ENCODE measurements at places on chromosomes 7 and 10. TPM values are rescaled to one million over a fixed set of nuclear protein-coding genes. Genes with fewer than 3 reads are reported as not detected.

DNA sequence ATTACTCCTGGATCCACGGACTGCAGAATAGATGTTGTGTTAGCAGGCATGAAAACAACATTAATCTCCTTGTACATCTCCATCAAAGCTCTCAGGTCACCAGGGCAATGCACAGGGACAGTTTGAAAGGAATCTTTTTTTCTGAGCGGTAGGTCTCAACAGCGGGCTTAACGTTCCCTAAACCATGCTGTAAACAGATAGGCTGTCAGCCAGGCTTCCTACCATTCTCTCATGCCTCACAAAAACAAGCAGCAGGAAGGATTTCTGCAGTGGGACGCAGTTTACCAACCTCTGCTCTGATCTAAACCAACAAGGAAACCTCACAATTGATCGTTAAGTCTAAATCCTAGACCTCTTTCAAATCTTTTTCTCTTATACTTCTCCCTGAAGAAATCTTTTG, 50.8 kb downstream of the CNOT4 start:
- H3K36me3 ChIP-seq: no peaks in the 10 kb centered on the region
- H3K4me3 ChIP-seq: no peak overlapping the region
- H3K4me1 ChIP-seq: peaks cover 16% of the 10 kb centered on the region
- DNase-seq: no peak

DNA sequence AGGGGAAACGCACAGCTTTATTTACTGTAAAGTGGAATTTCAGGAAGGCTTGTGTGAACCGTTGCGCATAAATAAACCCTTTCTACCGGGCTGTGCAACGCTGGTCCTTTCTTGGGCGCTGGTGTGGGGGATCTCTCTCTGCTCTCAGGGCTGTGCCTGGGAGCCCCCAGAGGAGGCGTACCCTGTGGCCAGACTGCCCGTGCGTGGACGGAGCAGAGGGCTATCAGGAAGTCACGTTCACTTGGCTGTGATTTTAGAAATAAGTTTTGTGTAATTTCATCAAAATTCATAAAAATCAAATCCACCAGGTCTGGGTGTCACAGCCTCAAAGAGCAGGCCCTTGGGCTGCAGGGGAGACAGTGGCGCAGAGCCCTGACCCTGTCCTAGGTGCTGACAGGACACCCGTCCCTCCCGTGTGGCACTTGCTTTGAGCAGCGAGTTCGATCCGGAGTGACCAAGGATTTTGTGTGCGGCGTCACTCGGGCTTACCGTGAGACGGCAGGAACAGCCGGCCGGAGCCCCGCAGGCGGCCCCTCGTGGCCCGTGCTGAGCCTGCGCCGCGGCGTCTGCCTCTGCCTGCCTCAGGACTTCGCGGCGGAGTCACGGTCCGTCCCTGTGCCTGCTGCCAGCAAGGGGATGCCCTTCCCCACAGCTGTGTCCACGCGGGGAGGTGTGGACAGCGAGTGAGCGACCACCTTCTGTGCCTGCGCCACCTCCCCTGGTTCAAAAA, 20.2 kb downstream of the GET4 start:
- no peak overlapping the region for H3K27ac ChIP-seq
- no peaks in the 10 kb centered on the region for H3K4me1 ChIP-seq
- no peaks in the 10 kb centered on the region for H3K27me3 ChIP-seq
- H3K4me3 ChIP-seq: no peak overlapping the region
- H3K36me3 ChIP-seq: peaks cover 2% of the 10 kb centered on the region

GRCh38 chr7:19565602-19566001, 143.2 kb downstream of the POLR1F start:
- no peaks in the 10 kb centered on the region for H3K27me3 ChIP-seq
- no peak overlapping the region for H3K27ac ChIP-seq
- H3K4me1 ChIP-seq: no peaks in the 10 kb centered on the region
- no peak for DNase-seq
- H3K4me3 ChIP-seq: no peak overlapping the region

DNA sequence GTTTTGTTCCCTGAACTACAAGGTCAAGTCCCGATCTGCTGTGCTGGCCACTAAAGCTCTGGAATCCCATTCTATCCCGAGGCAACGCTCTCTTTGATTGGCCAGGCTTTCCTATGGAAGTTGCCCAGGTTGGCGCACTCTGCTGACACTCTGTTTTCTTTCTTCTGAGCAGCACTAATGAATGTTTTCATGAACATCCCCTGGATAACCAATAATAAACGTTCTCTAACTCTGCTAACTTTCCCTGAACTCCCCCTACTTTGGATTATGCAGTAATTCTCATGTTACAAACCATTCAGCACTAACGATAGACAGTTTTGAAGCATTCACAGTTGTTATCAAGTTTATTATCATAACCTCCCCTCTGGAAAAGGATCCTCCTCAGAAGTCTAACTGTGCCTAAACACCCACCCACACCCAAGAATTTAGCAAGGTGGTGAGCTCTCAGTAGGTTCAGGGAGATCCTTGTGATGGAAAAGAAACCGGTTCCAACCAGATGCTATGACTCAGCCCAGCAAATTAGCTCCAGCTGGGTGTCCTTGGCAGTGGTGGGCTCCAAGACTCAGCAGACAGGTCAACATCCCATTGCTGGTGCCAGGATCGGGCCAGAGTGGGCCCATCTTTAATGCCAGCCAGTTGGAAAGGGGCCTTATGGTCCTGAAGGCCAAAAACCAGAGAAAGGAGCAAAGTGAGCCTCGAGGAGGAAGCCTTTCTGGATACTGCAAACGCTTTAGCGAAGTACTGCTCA, 68.4 kb downstream of the CREB3L2 start:
- no peak overlapping the region for H3K4me3 ChIP-seq
- no peaks in the 10 kb centered on the region for H3K36me3 ChIP-seq
- no peaks in the 10 kb centered on the region for H3K4me1 ChIP-seq
- no peak for DNase-seq

- H3K36me3 ChIP-seq: no peaks in the 10 kb centered on the region
- no peak overlapping the region for H3K27ac ChIP-seq
- DNase-seq: no peak
- H3K4me1 ChIP-seq: peaks cover 11% of the 10 kb centered on the region
These were observed 12.5 kb upstream of the PLEKHS1 start for GRCh38 chr10:113739031-113739430.

The CPA4 gene
- not detected for total RNA-seq

The INPP5A gene
- total RNA-seq: 9.1 TPM

The NANOS1 gene
- total RNA-seq: 3.1 TPM

The PLEKHA1 gene
- total RNA-seq: 7.3 TPM

The GCK gene
- not detected for total RNA-seq

The AZGP1 gene
- 1.0 TPM for total RNA-seq

The INA gene
- not detected for total RNA-seq

All from Karpas-422 (cell line).